ENCODE measurements at places on chromosomes 7 and 10.

- DNase-seq: peak; percentile 49
These were observed 3.0 kb upstream of the BTBD16 start for GRCh38 chr10:122267849-122268737.

GRCh38 chr7:149489391-149490024 lies 8.1 kb downstream of the ZNF746 start:
- no peak for DNase-seq

- no peak for DNase-seq
These were observed 22.0 kb upstream of the ABCB5 start for GRCh38 chr7:20593501-20593900.

DNA sequence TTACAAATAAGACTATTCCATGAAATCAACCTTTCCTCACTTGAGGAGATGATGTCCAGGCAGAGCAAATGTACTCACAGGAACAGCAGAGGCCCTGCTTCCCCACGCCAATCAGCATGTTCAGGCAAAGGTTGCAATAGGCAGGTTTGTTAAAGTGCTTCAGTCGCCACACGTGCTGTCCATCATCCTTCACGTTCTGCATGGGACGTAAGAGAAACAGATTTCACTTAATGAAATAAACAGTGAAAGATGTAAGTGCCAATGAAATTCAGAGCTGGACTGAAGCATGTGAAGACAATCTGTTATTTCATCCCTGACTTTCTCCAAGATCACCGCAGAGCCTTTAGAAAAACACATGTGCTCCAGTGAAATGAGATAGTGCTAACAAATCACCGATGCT lies 217.4 kb downstream of the DGKB start:
- no peak for DNase-seq

- no peak for DNase-seq
These were observed 94.9 kb upstream of the PIK3CG start for GRCh38 chr7:106770191-106770590.

- no peak for DNase-seq
These were observed 74.0 kb upstream of the VWDE start for GRCh38 chr7:12477620-12478019.

DNA sequence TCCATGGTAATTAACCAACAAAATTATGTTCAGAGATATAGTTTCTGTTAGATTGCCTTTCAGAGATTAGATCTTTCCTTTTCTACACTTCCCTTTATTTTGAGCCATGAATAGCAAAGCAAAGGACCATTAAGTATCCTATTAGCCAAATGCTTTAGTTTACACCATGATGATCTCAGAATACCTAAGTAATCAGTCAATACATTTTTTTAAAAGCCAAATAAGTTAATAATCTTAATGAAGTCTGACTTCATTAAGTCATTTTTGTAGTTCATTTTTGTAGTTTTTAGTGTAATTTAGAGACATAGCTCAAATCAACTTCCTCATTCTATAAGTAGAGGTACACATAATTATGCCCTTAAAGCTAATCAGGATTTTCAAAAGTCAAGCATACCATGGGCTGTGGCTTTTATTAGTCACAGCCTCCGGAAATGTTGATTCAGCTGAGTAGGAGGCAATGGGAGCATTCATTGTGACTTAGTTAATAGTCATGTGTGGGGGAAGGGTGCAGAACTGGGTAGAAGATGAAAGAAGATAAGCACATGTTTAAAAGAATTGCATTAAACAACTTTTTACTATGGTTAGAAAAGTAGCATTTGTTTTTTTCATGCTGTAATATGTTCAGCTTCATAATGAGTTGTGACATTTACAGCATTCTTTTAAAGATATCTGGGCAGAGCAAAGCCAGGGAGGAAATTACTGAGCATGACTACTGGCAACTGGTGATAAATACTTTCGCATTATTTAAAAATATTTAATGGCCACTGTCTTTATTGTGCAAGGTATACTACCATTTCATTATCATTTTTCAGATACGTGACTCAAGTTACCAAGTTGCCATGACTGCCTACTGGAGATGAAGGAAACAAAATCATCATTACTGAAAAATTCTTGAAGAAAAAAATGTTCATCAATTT lies 57.3 kb upstream of the CCDC71L start:
- DNase-seq: peak; percentile 97

GRCh38 chr7:37816922-37817590 lies 31.3 kb upstream of the NME8 start:
- no peak for DNase-seq

All from NB4 (cell line).